Camera-type eye (tissue), 1 donor: ENCODE measurements at places on chromosomes 6 and 20. TPM values are rescaled to one million over a fixed set of nuclear protein-coding genes. Genes with fewer than 3 reads are reported as not detected.

The PAK5 gene
- 12.2 TPM for total RNA-seq

The RCAN2 gene
- total RNA-seq: 37.3 TPM

The GUCA1A gene
- 15.0 TPM for total RNA-seq

The PTCRA gene
- not detected for total RNA-seq

The OPRL1 gene
- 3.5 TPM for total RNA-seq

The RANBP9 gene
- 67.3 TPM for total RNA-seq

The LY6G6F gene
- not detected for total RNA-seq

The TREM2 gene
- 0.38 TPM for total RNA-seq

The DUSP15 gene
- total RNA-seq: 9.0 TPM

The ZC3H12D gene
- total RNA-seq: 1.0 TPM

The ANKRD66 gene
- total RNA-seq: not detected

The ADTRP gene
- 13.3 TPM for total RNA-seq

The TFAP2C gene
- total RNA-seq: 13.0 TPM

The DNAH8 gene
- 0.27 TPM for total RNA-seq

The CCM2L gene
- 4.8 TPM for total RNA-seq

The GRM1 gene
- total RNA-seq: 2.9 TPM

The PRSS16 gene
- total RNA-seq: 0.66 TPM

The BMP7 gene
- total RNA-seq: 29.6 TPM

The CEP57L1 gene
- 40.7 TPM for total RNA-seq

The CBLN4 gene
- total RNA-seq: 0.82 TPM

The EYA2 gene
- total RNA-seq: 18.0 TPM

The TRAPPC3L gene
- 0.38 TPM for total RNA-seq

The NNAT gene
- 237 TPM for total RNA-seq

The TRIM40 gene
- not detected for total RNA-seq

The ADGB gene
- total RNA-seq: 3.1 TPM

The APCDD1L gene
- 5.1 TPM for total RNA-seq

The MLIP gene
- 8.0 TPM for total RNA-seq

The SAYSD1 gene
- 22.7 TPM for total RNA-seq

The KHDC1L gene
- 1.0 TPM for total RNA-seq

The GABBR1 gene
- total RNA-seq: 81.5 TPM

The GLP1R gene
- 0.88 TPM for total RNA-seq

The SULF2 gene
- total RNA-seq: 111 TPM

The ALDH8A1 gene
- total RNA-seq: 1.4 TPM

The PXDC1 gene
- total RNA-seq: 22.0 TPM

The ZC2HC1B gene
- not detected for total RNA-seq

The VWA7 gene
- total RNA-seq: 0.88 TPM

The SNX21 gene
- 86.1 TPM for total RNA-seq

The HCK gene
- total RNA-seq: 4.9 TPM

The HM13 gene
- 64.3 TPM for total RNA-seq

The MICB gene
- total RNA-seq: 2.8 TPM

The ATP6V1G2 gene
- total RNA-seq: 19.2 TPM

The TGM2 gene
- total RNA-seq: 151 TPM

The TRIM26 gene
- 39.6 TPM for total RNA-seq

The SLC44A4 gene
- 3.0 TPM for total RNA-seq

The C20orf173 gene
- not detected for total RNA-seq

The SLC32A1 gene
- 8.2 TPM for total RNA-seq

The ELOVL4 gene
- 35.3 TPM for total RNA-seq

The BTN2A1 gene
- 15.9 TPM for total RNA-seq

The VIP gene
- total RNA-seq: 0.77 TPM
